Neural progenitor cell (in vitro differentiated cells): ENCODE measurements at places on chromosomes 2 and 18. TPM values are rescaled to one million over a fixed set of nuclear protein-coding genes. Genes with fewer than 3 reads are reported as not detected.

DNA sequence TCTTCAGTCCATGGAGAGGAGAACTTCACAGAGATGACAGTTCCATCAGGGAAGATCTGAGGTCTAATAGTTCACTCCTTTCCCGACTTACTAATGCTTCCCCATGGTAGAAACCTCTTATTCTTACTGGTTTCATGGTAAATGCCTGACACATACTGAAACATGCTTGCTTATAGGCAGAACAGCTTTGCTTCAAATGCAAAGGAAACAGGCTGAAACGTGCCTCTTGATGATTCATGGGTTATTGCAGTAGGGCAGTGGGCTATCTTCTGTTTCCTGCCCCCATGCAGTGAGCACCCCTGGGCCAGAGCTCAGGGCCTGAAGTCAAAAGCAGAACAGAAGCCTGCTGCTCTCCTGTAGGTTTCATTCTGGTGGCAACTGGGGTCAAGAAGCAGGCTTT is 223.5 kb downstream of the RDH14 start:
- no peak for DNase-seq

GRCh38 chr18:54777118-54777791 is 51.0 kb upstream of the RAB27B start:
- DNase-seq, result no peak

- DNase-seq, result peak; percentile 28
Observed at GRCh38 chr18:76621226-76621625, 126.2 kb upstream of the ZNF516 start.

Gene CNNM4
- total RNA-seq, result 15.5 and 24.4 TPM in 2 replicates

DNA sequence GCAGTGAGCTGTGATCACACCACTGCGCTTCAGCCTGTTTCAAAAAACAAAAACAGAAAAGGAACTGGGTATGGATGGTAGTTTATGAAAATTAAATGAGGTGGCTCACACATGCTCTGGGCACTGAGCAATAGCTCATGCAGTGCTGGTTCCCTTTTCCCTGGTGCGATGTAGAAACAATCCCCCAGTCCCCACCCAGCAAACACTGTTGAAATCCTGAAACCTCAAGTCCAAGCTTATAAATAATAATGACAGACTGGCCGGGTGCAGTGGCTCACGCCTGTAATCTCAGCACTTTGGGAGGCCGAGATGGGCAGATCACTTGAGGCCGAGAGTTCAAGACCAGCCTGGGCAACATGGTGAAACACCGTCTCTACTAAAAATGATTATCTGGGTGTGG is 55.4 kb upstream of the SMAD2 start:
- no peak for DNase-seq

DNA sequence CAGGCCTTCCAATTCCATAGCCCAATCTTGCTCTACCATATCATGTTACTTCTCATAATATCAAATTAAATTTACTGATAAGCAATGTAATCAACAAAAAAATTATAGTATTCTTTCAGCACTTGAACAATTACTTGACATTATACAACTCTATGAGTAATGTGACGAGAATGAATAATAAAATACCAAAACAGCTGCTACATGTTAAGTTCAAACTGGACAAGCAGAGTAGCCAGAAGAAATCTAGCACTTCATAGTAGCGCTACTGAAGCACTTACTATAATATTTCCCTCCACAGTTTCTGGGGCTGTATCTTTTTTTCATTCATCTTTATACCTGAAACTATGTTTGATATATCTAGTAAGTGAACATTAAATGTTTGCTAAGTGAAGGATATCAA is 14.9 kb downstream of the PPP3R1 start:
- no peak for DNase-seq

Gene RTP5
- total RNA-seq, result not detected in 2 replicates

DNA sequence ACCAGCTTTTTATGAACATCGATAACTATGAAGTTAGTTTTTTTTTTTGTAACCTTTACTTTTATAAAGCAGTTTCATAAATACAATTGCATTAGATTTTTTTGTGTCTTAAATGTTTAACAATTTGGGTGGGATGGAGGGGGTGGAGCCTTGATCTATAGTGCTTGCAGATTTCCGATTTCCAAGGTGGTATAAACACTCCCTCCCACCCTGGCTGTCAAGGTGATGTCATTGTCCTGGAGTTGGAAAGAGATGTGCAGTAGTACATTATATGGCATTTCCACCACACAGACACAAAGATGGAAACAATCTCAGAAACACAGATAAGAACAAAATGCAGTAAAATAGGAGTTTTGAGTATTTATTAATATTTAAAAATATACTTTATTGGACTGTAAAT is 114.4 kb downstream of the TTN start:
- no peak for DNase-seq

- peak; percentile 67 for DNase-seq
Observed at GRCh38 chr18:31424383-31424988, 23.1 kb upstream of the DSG3 start.

GRCh38 chr18:59012815-59013705 is 126.6 kb upstream of the SEC11C start:
- no peak for DNase-seq

DNA sequence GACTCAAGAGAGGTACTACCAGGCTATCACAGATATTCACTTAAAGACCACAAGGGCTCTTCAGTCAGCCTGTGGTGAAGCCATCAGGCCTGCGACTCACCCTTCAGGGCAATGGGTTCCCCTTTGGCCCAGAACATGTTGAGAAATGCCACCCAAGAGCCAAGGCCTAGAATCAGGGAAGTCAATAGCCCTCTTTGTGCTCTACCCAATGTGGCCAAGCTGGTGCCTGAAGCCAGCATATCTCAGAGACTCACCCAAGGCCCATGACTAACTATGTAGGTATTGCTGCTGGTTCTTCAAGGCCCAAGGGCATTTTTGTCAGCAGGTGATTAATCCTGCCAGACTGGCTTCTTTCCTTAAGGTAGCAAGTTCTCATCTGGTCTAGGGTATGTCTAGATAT is 338.9 kb upstream of the SETBP1 start:
- DNase-seq, result no peak

GRCh38 chr2:73000808-73001570 is 70.5 kb downstream of the SFXN5 start:
- DNase-seq, result no peak

- DNase-seq, result no peak
Observed at GRCh38 chr2:161122772-161123530, 37.3 kb upstream of the TANK start.

- no peak for DNase-seq
Observed at GRCh38 chr2:40740419-40740818, 288.5 kb upstream of the SLC8A1 start.

Gene SLC8A1
- 6.5 and 9.6 TPM in 2 replicates for total RNA-seq

Gene VWC2L
- total RNA-seq, result not detected in 2 replicates

- no peak for DNase-seq
Observed at GRCh38 chr2:96768083-96768561, 7.4 kb downstream of the CNNM4 start.

GRCh38 chr2:161139098-161139987 is 20.9 kb upstream of the TANK start:
- DNase-seq, result no peak

Gene UGT1A10
- not detected in 2 replicates for total RNA-seq

GRCh38 chr2:45896311-45896710 is 244.8 kb downstream of the PRKCE start:
- DNase-seq, result no peak

Gene ASXL3
- 2.7 and 5.1 TPM in 2 replicates for total RNA-seq

GRCh38 chr2:142254031-142254430 is 123.2 kb upstream of the LRP1B start:
- no peak for DNase-seq

Gene TSN
- 64.9 and 86.9 TPM in 2 replicates for total RNA-seq

GRCh38 chr2:175205523-175205922 is 24.0 kb upstream of the ATP5MC3 start:
- DNase-seq, result no peak

DNA sequence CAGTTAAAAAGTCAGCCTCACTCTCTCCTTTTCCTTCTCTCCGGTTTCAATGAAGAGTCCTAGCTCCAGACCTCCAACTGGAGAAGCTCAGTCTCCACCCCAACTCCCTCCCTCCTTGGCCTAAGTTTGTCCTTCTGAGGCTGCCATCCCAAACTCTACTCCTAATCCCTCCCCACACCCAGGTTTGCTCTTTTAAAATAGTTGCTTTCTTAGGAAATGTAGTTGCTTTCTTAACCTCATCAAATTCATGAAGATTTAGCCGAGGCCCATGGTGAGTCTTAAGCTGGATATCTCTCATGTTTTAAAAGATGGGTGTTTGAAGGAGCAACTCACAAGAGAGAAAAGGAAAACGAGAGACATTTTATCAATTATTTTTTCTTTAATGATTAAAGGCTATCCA is 937 bp upstream of the LANCL1 start:
- DNase-seq, result peak; percentile 53

DNA sequence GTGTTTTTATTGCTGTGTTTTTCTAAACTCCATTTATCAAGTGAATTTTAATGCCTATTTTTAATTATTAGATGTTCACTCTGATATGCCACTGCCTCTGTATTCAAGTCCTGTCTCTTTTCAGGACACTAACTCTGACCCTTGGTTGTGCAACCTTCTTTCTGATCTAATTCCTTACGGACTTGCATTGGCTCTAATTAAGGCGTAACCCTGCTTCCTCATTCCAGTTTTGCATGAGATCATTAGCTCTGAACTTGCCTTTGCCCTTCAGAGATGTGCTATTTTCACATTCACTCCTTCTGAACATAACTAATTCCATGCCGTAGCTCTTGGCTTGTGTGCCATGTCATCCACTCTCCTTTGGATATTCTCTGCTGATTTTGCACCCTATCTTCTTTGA is 162.5 kb upstream of the TMEFF2 start:
- DNase-seq, result no peak

DNA sequence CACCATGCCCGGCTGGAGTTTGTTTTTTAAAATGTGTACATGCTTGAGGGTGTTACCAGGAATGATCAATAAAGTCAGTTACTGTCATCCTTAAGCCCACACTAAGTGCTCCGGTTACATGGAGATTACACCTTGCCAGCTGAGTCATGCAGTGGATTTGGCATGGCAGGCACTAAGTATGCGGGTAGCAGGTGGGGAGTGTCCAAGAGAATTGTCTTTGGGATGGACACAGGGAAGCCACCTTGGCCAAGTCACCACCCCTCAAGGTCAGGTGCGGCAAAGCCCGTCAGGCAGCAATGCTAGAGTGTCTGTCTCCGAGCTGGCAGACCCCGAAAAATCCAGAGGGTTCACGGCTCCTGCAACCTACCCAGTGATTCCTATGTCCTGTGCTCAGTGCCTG is 54.8 kb downstream of the GBX2 start:
- no peak for DNase-seq

- no peak for DNase-seq
Observed at GRCh38 chr2:197210430-197210829, 100.2 kb downstream of the ANKRD44 start.

- no peak for DNase-seq
Observed at GRCh38 chr2:237154884-237155851, 69.5 kb downstream of the COPS8 start.

Gene SERPINB2
- not detected in 2 replicates for total RNA-seq

GRCh38 chr2:96702098-96702785 is 37.6 kb downstream of the LMAN2L start:
- no peak for DNase-seq

DNA sequence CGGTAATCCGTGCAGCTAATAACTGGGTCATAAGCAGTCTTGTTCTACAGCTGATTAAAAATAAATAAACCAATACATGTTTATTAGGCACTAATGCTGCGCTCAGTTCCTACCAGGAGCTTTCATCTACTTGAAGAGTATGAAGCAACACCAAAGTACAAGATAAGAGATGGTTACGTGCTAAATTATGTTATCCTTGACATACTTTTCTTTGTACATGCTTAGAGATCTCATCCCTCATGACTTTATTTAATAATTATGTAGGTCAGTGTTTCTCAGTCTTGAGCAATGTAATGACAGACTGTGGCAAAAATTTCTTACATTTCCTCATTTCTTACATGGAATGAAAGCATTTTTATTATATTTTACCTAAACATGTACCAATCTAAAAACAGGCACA is 54.6 kb upstream of the COBLL1 start:
- no peak for DNase-seq

GRCh38 chr18:3649135-3649632 is 199.2 kb downstream of the TGIF1 start:
- DNase-seq, result no peak

DNA sequence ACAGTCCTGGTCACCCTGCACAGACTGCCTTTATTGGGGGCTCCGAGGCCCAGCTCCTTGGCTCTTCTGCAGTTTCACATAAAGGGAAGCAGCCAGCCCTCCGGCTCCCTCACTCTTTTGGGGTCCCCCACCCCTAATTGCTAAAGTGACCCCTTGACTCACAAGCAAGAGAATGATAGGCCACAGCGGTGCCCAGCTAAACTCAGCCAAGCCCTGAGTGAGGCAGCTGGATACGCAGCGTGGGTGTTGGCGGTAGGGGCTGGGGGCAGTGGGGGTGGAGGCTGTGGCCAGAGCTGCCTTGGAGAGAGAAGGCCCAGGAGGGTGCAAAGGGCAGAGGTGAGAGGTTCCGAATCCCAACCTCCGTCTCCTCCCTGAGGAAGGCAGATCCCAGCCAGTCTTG is 25.5 kb upstream of the ALPP start:
- no peak for DNase-seq

DNA sequence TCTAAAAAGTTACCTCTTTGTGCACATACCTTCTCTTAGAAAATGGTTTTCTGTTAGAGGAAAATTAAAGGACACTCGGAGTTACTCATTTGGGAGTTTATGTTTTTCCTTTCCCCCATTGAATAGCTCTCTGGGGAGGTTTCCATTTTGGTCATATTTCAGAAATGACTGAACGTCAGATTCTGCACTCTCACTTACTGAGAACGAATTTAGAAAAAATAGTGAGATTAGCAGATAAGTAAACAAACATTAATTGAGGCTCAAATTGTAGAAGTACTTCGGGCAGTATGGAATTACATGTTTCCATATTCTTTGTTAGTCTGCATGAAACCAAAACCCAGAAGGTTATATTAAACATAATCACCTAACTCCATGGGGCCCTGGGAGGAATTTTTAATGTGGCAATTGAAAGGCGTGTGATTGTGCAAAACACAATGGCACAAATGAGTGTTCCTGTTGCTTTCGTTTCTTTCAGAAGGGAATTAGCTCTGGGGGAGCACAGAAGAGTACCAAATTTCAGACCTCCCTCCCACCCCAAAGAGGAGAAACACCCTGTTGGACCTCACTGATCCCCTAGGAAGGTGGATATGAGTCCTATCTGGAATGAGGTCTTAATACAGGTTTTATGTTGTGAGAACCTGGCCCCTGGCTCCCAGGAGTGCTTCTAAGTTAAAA is 212.3 kb downstream of the BCL2 start:
- no peak for DNase-seq

DNA sequence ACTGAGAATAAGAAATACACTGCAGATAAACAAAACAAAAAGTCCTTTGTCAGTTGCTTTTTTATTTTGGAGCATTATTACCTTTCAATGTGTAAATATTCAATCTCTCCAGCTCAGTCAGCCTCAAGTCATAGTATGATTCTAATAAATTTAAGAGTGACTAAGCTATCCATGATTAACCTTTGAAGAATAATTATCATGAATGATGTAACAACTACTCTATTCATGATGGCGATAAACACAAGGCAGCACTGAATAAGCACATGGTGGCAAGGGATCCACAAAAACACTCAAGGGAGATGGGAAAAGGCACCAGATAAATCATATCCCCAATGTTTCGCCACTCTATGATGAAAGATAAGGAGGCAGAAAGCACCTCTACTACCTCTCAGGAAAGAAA is 67.0 kb downstream of the MAP4K3 start:
- no peak for DNase-seq

Gene MYO3B
- total RNA-seq, result 16.8 and 27.3 TPM in 2 replicates

GRCh38 chr2:105078906-105079495 is 41.1 kb downstream of the MRPS9 start:
- no peak for DNase-seq
